Mesothelial cell of epicardium (in vitro differentiated cells): ENCODE measurements at places on chromosomes 4 and X. TPM values are rescaled to one million over a fixed set of nuclear protein-coding genes. Genes with fewer than 3 reads are reported as not detected.

- H3K4me1 ChIP-seq, result no peaks in the 10 kb centered on the region
- no peak for DNase-seq
- H3K4me3 ChIP-seq, result no peak overlapping the region
- H3K27ac ChIP-seq, result no peak overlapping the region
- H3K36me3 ChIP-seq, result no peaks in the 10 kb centered on the region
These were observed 126.9 kb upstream of the BCOR start for GRCh38 chrX:40224658-40225057.

DNA sequence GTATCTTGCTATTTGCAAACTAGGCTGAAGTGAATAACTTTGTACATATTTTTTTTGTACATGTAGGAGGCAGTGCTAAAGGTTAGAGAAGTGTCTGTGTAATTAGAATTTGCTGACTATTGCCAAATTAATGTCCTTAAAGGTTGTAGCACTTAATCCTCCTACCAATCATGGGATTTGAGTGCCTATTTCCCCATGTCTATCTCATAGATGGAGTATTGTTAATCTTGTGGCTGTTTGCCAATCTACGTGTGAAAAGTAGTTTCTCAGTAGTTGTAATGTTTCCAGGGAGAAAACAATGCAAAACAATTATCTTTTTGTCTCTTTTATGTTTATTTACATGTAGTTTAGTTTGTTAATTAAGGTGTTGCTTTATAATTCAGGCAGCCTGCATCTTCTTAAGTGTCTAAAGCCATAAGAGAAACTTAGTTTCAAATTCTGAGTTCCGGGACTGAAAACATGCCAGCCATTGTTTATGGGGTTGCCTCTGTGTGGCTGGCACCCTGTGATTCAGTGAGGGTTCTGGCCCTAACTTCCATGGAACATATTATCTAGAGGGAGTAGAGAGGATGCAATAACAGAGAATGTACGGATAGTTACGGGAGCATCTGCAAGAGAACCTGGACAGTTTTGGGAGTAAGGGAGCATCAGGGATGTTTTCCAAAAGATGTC lies 142.4 kb downstream of the KLHL8 start:
- no peak overlapping the region for H3K27ac ChIP-seq
- DNase-seq, result no peak
- peaks cover 31% of the 10 kb centered on the region for H3K4me1 ChIP-seq
- no peak overlapping the region for H3K4me3 ChIP-seq

DNA sequence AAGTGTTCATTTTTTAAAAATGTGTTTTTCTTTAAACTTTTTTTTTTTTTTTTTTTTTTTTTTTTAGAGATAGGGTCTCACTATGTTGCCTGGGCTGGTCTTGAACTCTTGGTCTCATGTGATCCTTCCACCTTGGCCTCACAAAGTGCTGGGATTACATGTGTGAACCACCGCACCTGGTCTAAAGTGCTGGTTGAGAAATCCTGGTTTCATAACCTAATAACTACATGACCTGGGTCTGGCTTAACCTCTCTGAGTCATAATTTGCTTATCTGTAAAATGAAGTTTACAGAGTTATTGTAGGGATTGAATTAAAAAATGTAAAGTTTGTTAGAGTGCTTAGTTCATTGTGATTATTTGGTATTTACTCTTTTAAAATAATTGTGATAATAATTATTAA lies 5.2 kb downstream of the HSD17B13 start:
- H3K27ac ChIP-seq, result no peak overlapping the region
- H3K4me1 ChIP-seq, result no peaks in the 10 kb centered on the region
- no peak overlapping the region for H3K4me3 ChIP-seq
- DNase-seq, result no peak
- no peaks in the 10 kb centered on the region for H3K27me3 ChIP-seq
- no peaks in the 10 kb centered on the region for H3K36me3 ChIP-seq

DNA sequence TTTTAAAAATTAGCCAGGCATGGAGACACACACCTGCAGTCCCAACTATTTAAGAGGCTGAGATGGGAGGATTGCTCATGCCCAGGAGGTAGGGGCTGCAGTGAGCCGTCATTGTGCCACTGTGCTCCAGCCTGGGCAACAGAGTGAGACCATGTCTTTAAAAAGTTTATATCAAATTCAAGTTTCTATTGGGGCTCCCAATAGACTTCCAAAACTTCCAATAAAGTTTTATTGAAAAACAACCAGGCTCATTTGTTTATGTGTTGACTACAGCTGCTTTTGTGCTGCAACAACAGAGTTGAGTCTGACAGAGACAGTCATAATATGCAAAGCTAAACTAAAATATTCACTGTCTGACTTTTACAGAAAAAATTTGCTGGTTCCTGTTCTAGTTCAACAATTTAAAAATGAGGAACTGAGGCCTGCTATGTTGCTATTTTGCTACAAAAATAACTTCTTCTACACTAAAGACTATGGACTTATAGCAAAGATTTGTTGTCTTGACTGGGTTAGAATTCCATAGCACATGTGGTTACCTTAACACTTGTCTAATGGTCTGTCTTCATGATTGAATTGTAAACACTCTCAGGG lies 63.3 kb upstream of the RELL1 start:
- no peak for DNase-seq
- peaks cover 5% of the 10 kb centered on the region for H3K4me1 ChIP-seq
- peaks cover 6% of the 10 kb centered on the region for H3K27me3 ChIP-seq
- no peaks in the 10 kb centered on the region for H3K36me3 ChIP-seq
- H3K4me3 ChIP-seq, result no peak overlapping the region

Gene MUC7
- not detected in 3 replicates for total RNA-seq
